ENCODE measurements at places on chromosomes 4 and X.

DNA sequence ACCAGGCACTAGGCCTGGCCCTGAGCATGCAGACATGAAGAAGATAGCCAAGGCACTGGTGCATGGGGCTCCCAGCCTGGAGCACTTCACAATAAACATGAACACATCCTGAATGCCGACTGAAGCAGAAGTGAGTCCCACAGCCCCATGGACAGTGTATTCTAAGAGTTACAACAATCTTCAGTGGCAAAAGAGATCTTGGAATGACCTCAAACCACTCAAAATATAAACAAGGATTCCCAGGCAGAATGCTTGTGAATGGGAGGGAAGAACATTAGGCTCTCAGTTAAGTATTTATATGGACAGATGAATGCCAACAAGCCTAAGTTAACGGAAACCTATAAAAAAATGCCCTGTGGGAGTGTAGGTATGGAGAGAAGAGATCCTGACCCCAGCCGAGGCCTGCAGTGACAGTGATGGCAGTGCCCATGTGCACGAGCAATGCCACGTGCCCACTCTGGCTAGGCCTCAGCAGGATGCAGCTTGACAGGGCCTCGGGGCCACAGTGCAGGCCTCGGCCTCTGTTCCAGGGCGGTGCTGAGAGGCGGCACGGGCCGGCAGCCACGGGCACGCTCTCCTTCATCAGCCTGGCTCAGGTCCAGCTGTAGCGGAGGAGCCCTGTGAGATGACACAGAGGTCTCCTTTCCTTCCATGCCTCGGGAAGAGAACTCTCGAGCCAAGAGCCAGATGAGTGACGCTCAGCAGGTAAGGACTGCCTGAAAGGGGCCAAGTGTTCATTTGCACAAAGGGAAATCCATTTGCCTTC, 49.2 kb downstream of the IRF2 start:
- DNase-seq, result no peak

- no peak for DNase-seq
Measured at GRCh38 chr4:185723631-185724260, 88.2 kb downstream of the SORBS2 start.

- no peak for DNase-seq
Measured at GRCh38 chr4:162352580-162353107, 188.8 kb upstream of the FSTL5 start.

DNA sequence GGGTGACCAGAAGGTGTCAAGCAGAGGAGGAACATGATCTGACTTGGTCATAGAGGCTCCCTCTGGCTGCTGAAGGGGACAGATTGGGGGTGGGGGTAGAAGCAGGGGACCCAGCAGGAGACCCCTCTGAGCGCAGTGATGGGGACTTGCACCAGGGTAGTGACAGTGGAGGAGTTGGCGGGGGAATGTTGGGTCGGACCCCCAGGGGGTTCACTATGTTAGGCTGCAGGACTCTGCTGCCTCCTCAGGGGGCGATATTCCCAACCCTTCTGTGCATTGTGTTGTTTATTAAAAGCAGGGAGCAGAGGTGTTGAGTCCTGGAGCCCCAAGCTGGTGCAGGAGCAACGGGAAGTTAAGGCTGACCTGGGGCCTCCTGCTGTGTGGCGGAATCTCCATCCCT, 8.8 kb downstream of the WDR13 start:
- no peak for DNase-seq

Measured in NCI-H526 (cell line).